ENCODE measurements at places on chromosomes 1 and 21.

- DNase-seq, result no peak
These were observed 59.7 kb upstream of the ZNF326 start for GRCh38 chr1:89935235-89935634.

- DNase-seq, result no peak
These were observed 2.5 kb upstream of the OLIG1 start for GRCh38 chr21:33067457-33067856.

DNA sequence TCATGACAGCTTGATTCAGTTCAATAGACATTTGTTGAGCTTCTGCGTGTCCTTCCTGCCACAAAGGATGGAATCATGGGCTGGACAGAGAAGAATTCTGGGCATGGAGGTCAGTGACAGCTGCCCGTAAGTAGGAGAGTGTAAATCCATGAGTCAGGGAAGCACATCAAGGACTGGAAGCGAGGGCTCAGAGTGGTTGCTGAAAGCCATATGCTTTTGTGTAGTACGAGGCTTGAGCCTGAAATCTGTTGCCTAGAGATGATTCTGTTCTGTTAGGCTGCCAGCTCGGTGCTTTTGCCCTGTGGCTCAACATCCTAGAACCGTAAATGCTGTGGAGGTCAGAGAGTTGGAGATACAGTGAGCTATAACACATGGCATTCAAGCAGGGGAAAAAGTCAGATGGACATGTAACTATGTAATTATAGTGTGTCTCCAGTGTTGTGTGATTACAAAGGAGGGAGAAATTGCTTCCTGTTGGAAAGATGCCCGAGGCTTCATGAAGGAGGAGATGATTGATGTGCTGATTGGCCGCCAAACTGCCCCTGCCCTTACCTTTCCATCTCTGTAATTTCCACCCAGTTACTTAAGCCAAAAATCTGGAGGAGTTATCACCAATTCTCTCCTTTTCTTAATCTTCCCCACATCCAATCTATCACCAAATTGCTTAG is 92.8 kb upstream of the CACNA1E start:
- DNase-seq, result peak; percentile 95

GRCh38 chr1:162368451-162368850 is 8.2 kb downstream of the SPATA46 start:
- no peak for DNase-seq

- no peak for DNase-seq
These were observed 505.2 kb downstream of the SMYD3 start for GRCh38 chr1:246001837-246002230.

GRCh38 chr21:45768011-45768739 is 124.7 kb downstream of the PCBP3 start:
- no peak for DNase-seq

GRCh38 chr1:194184425-194184824 is 998.0 kb upstream of the B3GALT2 start:
- DNase-seq, result no peak
